Stimulated activated CD4-positive, alpha-beta T cell treated with anti-CD3 and anti-CD28 coated beads, Interleukin-12 subunit alpha, Interleukin-12 subunit beta, amount 100 ng/mL, for 48 hours (primary cell): ENCODE measurements at places on chromosomes 12 and 14.

- no peak for DNase-seq
These were observed 16.4 kb downstream of the RAB21 start for GRCh38 chr12:71771069-71771468.

GRCh38 chr12:98998697-98999299 lies 353.7 kb downstream of the APAF1 start:
- DNase-seq, result no peak

GRCh38 chr14:54140551-54140950 lies 183.9 kb upstream of the BMP4 start:
- no peak for DNase-seq

DNA sequence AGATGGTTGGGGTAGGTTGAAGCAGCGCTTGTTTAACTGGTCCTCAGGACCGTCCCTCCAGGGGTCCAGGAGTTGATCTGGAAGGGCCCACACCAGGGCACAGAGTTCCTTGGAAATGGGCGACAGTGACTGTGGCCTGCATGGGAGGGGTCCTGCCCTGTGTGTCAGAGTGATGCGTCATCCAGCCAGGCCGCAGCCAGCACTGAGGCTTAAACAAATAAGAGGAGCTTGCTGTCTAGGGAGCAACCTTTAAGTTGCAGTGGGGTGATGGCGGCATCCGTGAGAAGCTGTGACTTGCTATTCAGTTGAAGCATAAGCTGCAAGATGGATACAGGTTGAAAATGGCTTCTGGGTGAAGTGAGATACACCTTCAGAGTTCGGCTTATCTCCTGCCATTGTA lies 20.2 kb downstream of the DCAF4 start:
- DNase-seq, result no peak
